ENCODE measurements at places on chromosomes 7 and 10.
A peak's percentile ranks its signal among the peaks of the same experiment; 100 is the strongest.

DNA sequence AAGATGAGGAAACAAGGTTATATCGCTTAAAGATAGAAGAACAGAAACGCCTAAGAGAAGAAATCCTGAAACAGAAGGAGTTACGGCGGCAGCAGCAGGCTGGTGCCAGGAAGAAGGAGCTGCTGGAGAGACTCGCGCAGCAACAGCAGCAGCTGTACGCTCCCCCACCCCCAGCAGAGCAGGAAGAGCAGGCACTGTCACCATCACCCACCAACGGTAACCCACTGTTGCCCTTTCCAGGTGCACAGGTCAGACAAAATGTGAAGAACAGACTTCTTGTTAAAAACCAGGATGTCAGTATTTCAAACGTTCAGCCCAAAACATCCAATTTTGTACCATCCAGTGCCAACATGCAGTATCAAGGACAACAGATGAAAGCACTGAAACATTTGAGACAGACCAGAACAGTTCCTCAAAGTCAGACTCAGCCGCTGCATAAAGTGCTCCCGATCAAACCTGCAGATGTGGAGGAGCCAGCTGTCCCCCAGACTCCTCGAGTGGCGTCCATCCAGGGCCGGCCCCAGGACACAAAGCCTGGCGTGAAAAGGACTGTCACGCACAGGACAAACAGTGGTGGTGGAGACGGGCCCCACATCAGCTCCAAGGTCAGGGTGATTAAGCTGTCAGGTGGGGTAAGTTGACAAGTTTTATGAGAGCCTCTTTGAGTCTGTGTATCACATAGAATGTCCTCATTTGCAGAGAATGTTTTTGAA, 67.1 kb downstream of the SHH start:
- no peak for DNase-seq

DNA sequence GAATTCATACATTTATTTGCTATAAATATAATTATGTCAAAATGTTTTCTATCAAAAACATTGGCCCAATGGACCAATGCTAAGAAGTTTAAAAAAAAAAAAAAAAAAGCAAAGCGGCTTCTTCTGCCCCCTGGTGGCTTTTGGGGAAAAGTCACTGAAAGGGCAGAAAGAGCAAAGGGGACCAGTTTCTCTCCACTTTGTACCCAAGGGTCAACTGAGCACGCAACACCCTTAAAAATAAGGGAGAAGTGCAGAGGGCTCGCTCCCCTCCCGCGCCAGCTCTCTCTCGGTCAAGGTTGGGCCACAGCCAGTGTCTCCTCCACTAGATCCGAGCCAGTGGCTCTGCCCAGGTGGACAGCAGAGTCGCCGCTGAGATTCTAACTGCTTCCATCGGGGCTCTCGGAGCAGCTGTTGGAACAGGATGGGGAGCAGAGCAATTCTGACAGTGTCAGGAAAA, 136.4 kb upstream of the FGFR2 start:
- DNase-seq = no peak

GRCh38 chr10:30155401-30155800, 96.0 kb upstream of the JCAD start:
- peak; percentile 79 for DNase-seq

GRCh38 chr7:19026888-19027287, 90.5 kb downstream of the TWIST1 start:
- DNase-seq = no peak

DNA sequence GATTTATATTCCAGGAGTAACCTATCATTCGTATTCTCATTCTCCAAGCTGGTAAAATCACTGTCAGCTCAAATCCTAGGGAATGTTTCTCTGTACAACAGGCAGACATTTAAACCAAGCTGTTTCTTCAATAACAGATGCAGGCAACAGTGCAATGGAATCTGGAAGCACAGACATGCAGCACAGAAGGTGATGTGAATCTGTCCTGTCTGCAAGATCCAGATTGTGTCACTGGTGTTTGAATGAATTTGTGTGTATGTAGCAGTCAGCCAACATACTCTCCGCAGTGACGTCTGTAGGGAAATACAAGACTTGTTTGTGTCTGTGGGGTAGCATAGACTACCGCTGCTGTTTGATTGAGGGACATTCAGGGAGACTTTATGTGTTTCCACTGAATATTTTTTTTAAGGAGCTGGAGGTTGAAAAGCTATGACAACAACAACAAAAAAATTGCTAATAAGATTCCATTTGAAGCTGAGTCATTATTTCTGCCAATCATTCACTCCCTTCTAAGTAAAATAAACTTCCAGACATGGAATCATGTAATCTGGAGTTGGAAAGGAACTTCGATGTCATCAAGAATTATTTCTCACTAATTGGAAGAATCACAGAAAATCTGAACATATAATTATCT, 122.9 kb upstream of the MYO3A start:
- DNase-seq = no peak

DNA sequence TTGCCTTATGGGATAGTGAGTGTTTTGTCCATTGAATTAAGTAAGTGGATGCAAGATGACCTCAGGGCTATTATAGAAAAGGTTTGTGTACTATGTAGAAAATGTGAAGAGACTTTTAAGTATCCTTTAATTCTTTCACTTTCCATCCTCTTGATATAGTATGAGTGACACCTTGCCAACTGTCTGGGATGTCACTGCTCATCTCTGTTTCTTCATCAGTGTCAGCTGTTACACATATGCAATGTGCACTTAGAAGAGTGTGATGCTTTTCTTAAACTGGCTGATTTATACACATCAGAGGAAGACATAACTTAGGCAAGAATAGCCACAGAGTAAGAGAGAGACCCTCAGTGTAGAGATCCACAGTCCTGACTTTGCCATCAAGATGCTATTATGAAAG, 8.7 kb upstream of the ACTA2 start:
- no peak for DNase-seq

- no peak for DNase-seq
These were observed 58.2 kb downstream of the GPR141 start for GRCh38 chr7:37741776-37742175.

DNA sequence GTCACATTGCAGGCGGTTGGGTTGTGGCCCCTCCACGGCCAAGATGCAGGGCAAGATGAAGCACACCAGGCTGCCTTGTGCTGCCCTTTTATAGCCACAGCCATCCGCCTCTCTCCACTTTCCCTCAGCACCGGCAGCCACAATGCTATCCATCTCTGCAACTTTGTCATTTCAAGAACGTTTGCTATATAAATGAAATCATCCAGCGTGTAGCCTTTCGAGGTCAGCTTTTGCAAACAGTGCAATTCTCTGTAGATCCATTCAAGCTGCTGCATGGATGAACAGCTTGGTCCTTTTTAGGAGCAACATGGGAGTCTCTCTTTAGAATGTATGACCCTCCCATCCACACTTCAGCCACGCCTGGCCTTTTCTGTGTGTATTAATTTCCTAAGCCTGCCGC, 6.4 kb upstream of the IL15RA start:
- no peak for DNase-seq

GRCh38 chr7:50282813-50283605, 21.5 kb upstream of the IKZF1 start:
- no peak for DNase-seq

DNA sequence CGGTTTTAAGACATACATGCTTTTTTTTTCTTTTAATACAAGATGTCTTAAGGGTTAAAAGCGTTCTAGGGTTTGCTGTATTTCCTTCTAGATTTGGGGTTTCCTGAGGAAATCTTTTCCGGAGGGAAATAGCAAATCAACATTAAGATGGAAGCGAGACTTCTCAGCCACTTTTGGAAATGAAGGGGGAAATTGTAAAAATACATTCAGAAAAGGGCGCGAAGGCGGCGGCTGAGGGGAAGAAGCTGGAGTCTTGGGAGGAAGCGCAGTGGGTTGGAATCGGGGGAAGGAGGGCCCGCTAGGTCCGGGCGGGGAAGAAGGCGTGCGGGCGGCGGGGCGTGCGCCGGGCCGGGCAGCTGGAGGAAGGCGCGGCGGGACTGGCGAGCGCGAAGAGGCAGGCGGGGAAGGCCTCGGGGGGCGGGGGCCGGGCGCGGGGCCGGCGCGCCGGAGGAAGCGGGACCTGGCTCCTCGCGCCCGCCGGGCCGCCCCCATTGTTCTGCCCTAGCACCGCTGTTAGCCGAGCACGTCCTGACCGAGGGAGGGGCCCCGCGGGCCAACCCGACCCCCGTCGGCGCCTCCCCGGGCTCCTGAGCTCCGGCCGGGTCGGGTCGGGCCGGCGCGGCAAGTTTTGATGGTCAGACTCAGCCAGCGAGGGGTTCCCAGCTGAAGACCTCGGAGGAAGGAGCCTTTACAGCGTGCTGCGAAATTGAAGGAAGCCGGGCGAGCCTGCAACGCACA, 1.5 kb upstream of the SKIDA1 start:
- DNase-seq = no peak

- no peak for DNase-seq
These were observed 397.7 kb upstream of the NFE2L3 start for GRCh38 chr7:25754333-25754732.

GRCh38 chr7:48454750-48455192, 283.5 kb downstream of the ABCA13 start:
- no peak for DNase-seq

DNA sequence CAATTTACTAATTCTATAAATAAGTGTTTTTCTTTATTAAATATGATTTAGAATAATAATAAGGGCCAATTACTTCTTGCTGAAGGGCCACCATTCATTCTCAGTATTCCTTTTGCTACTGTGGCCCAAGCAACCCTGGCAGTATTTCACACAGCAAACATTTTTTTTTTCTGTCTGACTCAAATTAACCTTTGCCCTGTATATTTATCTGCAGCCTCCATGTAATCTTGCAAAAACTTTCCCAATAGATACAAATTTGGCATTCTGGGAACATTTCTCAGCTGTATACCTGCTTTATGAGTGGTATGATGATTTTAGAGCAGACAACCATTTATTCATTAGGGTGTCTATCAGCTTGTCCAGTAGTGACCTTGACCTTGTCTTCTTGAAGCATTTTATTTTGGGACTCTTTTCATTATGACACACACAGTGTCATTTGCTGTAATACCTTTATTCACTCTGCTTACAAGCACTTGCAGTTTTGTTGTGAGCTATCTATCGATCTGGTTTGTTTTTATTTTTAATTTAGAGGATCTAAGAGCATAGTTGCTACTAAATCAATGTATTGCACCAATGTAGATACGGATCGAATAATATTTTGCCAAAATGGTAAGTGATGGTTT, 159.7 kb upstream of the PLXDC2 start:
- DNase-seq = no peak

DNA sequence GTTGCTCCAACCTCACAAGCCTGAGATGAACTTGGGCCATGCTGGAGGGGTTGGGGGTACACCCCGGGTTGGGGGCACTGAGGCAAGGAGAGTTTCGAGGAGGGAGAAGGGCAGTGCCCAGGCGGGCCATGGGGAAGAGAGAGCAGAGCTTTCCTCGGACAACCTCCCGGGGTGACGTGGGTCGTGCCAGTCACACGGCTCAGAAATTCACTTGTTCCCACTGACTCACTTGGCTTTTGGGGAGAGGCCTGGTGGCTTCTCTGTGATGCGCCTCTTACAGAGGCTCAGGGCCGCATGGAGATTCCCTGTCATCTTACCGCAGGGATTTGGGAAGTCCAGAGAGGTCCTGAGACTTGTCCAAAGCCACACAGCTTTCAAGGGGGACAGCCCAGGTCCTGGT, 2.9 kb downstream of the LAT2 start:
- no peak for DNase-seq

- no peak for DNase-seq
These were observed 99.4 kb downstream of the TPST1 start for GRCh38 chr7:66304536-66304935.

DNA sequence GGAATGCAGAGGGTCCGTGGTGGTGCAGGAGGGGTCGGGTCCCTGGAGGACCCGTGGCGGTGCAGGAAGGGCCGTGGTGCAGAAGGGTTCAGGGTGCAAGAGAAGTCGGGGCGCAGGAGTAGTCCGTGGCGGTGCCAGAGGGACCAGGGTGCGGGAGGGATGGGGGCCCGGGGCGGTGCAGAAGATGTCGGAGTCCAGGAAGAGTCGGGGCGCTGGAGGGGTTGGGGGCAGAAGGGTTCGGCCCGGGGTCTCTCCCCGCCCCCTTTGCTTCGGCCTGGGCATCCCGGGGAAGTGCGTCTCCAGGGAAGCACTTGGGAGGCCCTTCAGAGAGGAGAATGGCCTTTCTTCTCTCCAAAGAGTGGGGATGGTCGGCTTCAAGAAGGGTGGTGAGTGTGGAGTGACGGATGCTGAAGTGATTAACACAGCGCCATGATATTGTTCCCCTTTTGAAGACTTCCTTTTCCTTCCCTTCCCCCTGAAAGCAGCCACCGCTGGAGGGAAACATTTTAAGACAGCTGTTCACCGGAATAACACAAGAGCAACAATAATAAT, 997 bp downstream of the WDR37 start:
- DNase-seq = no peak

- DNase-seq = peak; percentile 90
These were observed at the start of gene CAV1 for GRCh38 chr7:116524609-116525297. CAV1 (plus strand) TSS chr7:116525036; CDS start chr7:116525063, 27 bp downstream.

DNA sequence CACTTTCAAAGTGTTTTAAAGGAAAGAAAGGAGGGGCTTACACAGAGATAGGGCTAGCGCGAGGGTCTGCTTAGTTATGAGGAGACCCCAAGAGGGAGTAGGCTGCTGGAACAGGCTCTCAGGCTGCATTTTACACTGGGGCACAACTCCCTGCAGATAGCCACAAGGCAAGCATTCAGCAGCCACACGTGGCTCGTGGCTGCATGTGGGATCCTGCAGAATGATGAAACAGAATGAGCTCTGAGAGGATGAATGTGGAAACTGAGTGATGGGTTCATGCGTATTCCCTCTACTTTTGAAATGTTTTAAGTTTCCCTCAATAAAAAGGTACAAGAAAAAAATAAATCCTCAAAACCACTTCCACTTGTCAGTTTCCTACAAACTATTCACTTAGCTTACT, 37.0 kb downstream of the PIP4K2A start:
- DNase-seq = no peak

GRCh38 chr10:114286921-114287320, 47.9 kb downstream of the VWA2 start:
- DNase-seq = no peak

GRCh38 chr10:6072215-6072934, 10.2 kb upstream of the IL2RA start:
- no peak for DNase-seq

DNA sequence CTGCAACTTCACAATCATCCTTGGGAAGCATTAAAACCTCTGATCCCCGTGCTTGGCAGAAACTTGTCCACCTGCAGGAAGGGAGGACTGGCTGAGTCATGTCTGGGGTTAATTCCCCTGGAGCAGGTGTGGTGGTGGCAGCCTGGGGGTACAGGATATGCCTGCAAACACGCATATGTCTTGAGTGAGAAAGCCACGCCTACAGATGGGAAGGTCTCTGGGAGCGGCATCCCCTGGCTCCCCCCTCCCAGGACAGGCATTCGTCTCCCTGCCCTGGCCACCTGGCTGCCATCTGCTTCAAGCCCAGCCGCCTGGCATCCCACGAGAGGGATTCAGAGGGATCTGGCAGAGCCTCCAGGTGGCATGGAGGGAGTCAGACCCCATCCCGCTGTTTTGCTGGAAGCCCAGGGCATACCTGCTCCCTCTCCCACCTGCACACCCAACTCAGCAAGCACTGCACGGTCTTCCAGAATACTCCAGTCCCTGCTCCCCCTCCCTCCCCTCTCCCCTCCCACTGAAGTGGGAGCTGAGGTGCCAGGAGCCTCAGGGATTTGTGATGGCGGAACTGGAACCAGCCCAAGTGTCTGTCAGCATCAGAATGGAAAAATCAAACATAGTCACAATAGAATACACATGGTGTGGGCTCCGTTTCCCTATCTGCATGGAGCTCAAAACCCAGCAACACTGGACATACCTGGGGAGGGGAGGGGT, 61.0 kb downstream of the CAMK2B start:
- DNase-seq = no peak

GRCh38 chr7:49102411-49102810, 178.1 kb downstream of the CDC14C start:
- DNase-seq = no peak

GRCh38 chr10:930625-931325, 730 bp downstream of the LARP4B start:
- no peak for DNase-seq

All from smooth muscle cell of the brain vasculature (primary cell).